ENCODE measurements at places on chromosomes 5 and 9.

GRCh38 chr5:7875151-7875550 is 6.2 kb downstream of the MTRR start:
- no peak for DNase-seq

- no peak for DNase-seq
These were observed 163.8 kb downstream of the TMEM38B start for GRCh38 chr9:105858006-105858690.

- DNase-seq = no peak
These were observed 20.6 kb upstream of the CAST start for GRCh38 chr5:96641368-96642280.

DNA sequence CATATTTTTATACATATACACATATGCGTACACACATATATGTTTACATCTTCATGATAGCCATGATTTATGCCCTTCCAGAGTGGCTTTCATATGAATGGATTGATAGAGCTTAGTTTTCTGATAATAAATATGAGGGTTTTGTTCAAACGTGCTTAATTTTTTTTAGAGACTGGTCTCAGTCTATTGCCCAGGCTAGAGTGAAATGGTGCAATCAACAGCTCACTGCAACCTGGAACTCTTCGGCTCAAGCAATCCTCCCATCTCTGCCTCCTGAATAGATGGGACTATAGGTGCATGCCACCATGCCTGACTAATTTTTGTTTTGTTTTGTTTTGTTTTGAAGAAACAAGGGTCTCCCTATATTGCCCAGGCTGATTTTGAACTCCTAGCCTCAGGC is 48.6 kb upstream of the ZSWIM6 start:
- DNase-seq = no peak

DNA sequence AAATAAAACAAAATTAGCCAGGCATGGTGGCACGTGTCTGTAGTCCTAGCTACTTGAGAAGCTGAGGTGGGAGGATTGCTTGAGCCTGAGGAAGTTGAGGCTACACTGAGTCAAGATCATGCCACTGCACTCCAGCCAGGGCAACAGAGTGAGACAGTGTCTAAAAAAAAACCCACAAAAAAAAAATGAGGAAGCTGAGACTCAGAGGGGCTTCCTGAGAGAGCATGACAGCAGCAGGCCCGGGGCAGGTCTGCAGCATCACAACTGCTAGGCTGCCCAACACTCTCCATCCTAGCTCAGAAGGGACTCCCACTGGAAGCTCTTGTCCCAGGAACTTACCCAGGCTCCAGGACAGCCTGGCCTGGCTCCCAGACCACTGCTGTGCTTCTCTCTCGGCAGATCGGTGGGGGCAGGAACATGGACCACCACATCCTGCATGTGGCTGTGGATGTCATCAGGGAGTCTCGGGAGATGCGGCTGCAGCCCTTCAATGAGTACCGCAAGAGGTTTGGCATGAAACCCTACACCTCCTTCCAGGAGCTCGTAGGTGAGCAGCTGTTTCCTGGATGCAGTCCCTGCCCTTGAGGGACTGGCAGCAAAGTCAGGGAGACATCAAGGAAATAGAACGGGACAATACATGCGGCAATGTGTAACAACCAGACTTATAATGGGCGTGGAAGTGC is 19.1 kb downstream of the PTGS1 start:
- no peak for DNase-seq

- DNase-seq = no peak
These were observed 62.7 kb upstream of the PCA3 start for GRCh38 chr9:76701441-76702039.

DNA sequence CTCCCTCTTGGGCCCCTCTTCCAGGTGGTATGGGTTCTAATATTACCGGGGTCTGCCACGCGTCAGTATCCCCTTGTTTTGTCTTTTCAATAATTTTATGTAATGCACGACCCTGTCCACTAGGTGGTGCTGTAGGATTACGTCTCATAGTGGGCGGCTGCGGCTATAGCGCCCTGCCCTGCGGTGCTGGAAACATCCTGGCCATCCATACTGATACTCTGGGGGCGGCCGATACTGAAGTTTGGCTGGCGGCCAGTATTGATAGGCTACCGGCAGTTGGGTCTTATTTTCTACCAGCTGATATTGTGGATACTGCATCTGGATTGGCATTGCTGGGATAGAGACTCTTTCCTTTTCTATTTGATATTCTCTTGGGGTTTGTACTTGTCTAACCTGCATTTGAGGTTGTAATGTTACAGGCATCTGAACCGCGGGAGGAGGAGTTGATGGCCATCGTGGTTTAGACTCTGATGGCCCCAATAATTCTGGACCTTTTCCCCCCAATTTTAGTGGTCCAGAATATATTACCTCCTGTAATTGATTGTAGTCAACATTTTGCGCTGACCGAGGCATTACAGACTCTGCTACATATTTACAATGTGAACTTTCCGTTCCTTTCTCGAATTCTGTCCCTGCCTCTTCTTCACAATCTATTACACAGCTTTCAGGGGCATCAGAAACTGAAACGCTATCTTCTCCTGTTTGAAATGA is 3.3 kb upstream of the TMEM141 start:
- no peak for DNase-seq

- no peak for DNase-seq
These were observed 65.6 kb downstream of the HOMER1 start for GRCh38 chr5:79448336-79448735.

- DNase-seq = no peak
These were observed 72.9 kb downstream of the ECPAS start for GRCh38 chr9:111411266-111411665.

DNA sequence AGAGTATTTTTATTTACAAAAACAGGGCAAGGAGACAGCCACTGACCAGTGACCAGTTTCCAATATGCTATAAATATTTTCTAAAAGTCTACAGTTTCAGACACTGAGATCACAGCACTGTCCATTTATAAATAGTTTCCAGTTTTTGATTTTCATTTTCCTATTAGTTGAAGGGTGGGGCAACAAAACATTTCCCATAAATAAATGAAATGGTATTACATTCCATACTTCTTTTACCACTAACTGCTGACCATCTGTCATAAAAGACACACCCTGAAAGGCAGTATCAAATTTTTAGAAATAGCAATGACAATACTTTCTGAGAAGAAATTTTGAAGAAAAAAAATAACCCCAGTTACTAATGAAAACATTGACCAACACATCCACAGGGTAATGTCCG is 126.7 kb downstream of the ARSB start:
- no peak for DNase-seq

DNA sequence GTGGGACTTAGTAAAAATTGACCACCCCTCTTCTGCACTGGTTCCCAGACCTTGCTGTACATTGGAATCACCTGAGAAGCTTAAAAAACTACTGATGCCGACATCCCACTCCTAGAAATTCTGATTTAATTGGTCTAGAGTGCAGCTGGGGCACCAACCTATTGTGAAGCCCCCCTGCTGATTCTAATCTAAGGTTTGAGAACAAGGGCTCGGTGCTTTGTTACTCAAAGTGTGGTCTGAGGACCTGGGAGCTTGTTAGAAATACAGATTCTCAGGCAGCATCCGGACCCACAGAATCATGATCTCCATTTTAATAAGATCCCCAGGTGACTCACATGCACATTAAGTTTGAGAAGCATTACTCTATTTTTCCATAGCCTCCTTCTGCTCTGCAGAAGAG is 57.8 kb upstream of the LPAR1 start:
- no peak for DNase-seq

DNA sequence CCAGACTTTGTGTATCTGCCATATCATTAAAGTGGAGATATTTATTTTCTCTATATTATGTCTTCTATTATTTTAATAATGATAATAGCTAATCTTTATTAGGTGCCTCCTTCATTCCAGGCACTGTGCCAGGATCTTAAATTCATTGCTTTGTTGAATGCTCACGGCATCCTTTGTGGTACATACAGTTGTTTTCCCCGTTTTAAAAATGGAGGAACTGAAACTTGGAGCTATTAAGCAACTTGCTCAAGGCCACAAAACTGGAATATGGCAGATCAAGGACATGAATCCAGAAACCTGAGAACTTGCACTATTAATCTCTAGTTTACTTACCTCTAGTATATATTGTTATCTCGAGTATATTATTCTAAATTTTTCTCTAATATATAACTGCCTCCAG is 41.5 kb upstream of the PPP3R2 start:
- DNase-seq = no peak

GRCh38 chr9:13939134-13939533 is 374.8 kb downstream of the NFIB start:
- no peak for DNase-seq

- DNase-seq = no peak
These were observed 274.5 kb upstream of the PTGER4 start for GRCh38 chr5:40405230-40405629.

DNA sequence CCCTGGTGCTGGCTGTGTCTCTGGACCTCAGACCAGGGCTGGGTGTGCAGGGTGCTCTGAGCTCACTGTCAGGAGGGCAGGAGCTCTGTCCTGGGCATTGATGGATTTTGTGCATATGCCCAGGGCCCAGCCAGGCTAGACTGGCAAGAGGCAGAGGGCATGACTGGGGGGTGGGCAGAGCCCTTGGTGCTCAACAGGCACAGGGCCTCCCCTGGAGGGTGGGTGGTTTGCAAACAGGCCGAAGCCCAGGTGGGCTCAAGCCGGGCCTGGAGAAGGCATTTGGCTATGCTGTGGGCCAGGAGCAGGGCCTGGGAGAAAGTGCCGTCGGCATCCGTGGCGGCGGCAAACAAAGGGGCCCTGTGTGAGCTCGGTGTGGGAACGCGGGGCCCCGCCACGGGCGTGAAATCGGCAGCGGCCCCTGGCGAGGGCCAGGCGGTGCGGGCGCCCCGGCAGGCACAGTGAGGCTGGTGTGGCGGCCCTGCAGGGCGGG is 1.9 kb upstream of the NRARP start:
- no peak for DNase-seq

DNA sequence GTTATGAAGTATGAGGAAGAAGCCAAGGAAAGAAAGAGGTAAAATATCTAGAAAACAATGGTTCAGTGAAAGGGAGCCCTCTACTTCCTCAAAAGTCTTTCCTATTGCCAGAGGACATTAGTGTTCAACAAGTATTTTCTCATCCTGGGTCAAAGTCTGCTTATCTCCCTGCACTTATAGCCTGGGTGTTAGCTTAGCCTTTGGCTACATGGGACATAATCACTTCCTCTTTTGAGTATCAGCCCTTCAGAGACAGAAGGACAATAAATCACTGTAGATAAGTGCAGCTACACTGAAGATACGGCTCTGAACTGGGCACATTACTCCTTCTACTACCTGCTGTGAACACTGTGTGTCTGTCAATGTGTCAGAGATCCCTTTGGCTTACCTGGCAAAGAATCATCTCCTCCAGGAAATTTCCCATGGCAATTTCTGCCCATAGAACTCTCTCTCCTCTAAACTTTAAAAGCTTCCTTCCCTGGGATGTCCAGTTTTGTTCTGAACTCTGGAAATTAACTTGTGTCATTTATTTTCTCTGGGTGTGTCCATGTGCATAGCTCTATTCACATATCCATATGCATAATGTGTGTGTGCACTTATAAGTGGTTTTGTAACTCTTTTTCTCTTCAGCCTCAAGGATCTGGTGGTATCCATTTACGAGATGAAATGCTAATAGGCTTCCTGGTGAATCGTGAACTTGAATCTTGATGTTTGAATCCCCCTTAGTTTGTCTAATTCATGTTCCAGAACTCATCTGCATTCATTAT is 30.0 kb upstream of the RECK start:
- no peak for DNase-seq

GRCh38 chr9:22657713-22658112 is 211.1 kb downstream of the DMRTA1 start:
- DNase-seq = no peak
